Activated CD8-positive, alpha-beta memory T cell treated with anti-CD3 and anti-CD28 coated beads for 4 hours (primary cell): ENCODE measurements at places on chromosomes 6 and 20.

DNA sequence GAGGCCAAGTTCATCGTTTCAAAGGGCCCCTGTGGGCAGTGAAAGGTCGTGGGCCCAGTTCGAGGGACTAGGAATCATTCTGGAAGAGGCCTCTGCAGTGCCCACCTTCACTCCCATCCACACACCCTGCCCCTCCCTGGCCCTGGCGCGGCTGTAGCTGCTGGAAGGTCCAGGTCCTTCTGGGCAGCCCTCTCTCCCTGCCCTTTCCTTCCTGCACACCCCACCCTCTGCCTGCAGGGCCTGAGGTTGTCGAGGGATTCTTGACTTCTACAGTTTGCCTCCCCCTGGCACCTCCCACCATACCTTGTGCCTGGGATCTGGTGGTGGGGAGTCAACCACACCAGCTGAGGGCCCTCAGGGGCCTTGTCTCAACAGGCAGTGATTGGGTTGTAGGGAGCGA is 4.5 kb upstream of the MYT1 start:
- DNase-seq: no peak

GRCh38 chr6:389622-390021 is 1.9 kb upstream of the IRF4 start:
- no peak for DNase-seq

GRCh38 chr6:51936531-51937290 is 150.7 kb downstream of the PKHD1 start:
- DNase-seq: no peak

DNA sequence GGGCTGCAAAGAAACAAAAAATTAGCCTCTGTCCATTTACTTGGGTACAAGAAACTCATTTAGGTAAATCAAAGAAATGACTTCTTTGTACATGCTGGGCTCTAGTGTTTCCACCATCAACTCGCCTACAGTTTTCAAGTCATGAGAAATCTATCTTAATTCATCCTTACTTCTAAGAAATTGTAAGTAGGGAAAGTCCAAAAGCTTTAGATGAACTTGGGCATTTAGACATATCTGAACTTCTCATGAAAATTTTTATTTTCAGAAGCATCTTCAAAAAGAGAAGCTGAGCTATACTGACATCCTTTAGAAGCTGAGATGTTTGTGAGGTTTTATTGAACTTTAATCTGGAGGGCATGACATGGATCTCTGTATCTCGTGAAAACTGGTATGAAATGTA is 117.3 kb downstream of the MYB start:
- no peak for DNase-seq

DNA sequence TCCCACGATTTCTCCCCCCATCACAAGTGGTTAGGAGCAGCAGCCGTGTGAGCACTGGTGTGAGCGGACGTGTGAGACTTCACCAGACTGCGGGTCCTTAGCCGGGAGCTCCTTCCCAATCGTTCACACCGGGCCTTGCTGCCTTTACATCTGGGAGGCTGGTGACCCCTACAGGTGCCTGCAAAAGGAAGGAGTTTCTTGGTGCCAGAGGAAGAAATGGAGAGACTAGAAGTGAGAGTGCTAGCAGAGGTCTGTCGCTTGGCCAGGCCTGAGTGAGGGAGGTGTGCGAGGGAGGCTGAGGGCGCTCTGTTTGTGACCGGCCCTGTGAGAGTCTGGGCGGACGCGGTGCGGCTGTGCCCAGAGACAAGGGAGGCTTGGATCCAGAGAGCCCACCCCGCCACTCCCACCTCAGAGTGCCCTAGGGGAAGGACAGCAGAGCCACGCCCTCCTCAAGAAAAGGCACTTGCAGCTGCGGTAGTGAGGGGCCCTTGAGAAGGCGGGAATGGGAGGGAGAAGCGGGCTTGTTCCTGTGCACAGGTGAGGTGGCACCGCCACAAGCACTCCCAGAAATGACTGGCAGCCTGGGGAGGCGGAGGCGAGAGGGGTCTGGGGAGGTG is 10.0 kb upstream of the ARMC2 start:
- no peak for DNase-seq

DNA sequence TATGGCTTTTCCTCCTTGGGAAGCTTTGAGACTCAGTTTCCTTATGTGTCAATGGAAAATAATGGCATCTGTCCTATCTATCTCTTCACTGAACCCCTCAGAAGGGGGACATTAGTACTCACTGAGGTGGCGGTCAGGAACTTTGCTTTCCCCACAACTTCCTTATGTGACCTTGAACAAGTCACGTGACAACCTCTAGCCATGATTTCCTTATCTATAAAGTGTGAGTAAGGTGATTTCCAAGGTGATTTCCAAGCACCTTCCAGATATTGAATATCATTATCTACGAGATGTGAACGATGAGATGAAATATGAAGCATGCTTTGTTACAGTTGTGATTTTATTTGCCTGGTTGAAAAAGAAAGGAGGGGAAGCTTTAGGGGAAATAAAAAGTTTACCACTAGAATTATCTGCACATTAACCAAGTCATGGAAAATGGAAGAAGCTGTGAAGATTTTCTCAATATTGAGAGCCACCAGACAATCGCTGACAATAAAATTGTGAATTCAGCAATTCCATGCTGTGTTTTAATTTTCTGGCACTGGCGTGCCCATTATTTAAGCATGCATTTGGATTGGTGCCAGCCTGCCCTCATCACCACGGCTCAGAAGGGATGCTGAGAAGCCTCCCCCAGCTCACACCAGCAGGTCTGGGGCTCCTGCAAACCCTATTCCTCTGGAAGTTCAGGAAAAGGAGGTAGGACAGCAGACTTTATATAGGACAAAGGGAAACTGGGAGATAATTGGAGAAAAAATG is 255.3 kb downstream of the CD83 start:
- DNase-seq: no peak

- DNase-seq: no peak
These were observed 22.8 kb upstream of the TAF4 start for GRCh38 chr20:62088258-62089127.

DNA sequence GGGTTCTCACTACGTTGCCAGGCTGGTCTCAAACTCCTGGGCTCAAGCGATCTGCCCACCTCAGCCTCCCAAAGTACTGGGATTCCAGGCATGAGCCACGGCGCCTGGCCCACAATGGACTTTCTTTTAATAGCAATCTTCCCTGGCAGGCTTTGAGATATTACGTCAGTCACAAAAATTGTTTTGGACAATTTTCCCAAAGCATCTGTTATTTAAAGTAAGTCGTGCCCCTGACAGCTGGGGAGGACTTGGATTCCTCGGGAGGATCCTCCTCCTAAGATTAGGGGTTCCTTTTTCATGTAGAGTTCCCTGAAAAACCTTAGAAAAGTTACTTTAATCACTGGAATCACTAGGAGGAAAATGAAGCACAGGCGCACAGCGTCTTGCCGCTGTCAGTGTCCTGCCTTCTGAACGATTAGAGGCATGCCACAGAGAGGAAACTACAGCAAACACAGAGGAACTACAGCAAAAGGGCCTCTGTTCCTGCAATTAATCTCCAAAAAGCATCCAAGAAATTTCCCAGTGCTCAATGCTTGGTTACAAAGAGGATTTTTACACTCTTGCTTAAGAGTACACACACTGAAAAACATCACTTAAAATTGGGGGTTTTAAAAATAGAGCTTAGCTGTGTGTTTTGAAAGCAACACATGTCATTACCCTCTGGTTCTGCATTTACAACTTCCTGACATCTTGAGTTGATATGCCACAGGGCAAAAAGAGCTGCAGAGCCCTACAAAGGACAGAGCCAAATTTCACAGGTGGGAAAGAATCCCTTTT is 4.5 kb downstream of the ACSS1 start:
- DNase-seq: no peak

- no peak for DNase-seq
These were observed 25.6 kb downstream of the BLTP3A start for GRCh38 chr6:34817446-34817845.

- DNase-seq: no peak
These were observed 104.9 kb downstream of the SNX5 start for GRCh38 chr20:17863577-17864292.
